ENCODE measurements at places on chromosomes 1 and 21. TPM values are rescaled to one million over a fixed set of nuclear protein-coding genes. Genes with fewer than 3 reads are reported as not detected.

Gene CLCA4
- total RNA-seq, result not detected

GRCh38 chr1:182173808-182174512 is 112.4 kb upstream of the ZNF648 start:
- H3K27ac ChIP-seq, result no peak overlapping the region
- H3K36me3 ChIP-seq, result no peaks in the 10 kb centered on the region
- H3K27me3 ChIP-seq, result peaks cover 3% of the 10 kb centered on the region
- H3K4me3 ChIP-seq, result no peak overlapping the region

GRCh38 chr1:27366411-27367159 is at the start of gene MAP3K6:
Gene MAP3K6, minus strand, starts transcription at chr1:27366961. Its CDS starts 364 bp downstream, at chr1:27366597.
- H3K4me1 ChIP-seq, result peaks cover 4% of the 10 kb centered on the region
- peak; percentile 46 for DNase-seq
- peaks cover 52% of the 10 kb centered on the region for H3K27me3 ChIP-seq
- peak within 1 kb of the TSS; percentile 86 for H3K27ac ChIP-seq
- H3K36me3 ChIP-seq, result no peaks in the 10 kb centered on the region

DNA sequence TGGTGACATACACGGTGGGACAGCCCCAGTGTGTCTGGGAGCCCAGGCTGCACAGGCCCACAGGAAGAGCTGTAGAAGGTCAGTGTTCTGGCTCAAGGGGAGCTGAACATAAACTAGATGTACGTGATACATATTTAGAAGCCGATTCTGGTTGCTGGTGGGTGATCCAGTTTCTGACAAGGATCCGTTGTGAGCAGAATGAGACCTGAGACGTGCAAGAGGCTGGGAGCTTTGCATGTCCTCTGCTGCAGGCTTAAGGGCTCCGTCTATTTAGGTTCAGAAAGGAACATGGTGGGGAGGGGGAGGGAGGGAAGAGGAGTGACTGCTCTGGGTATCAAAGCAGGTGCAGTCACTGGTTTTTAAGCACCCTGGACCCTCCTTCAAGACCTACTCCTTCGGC is 18.6 kb downstream of the LRRC38 start:
- H3K4me1 ChIP-seq, result no peaks in the 10 kb centered on the region
- no peaks in the 10 kb centered on the region for H3K36me3 ChIP-seq
- DNase-seq, result no peak
- H3K4me3 ChIP-seq, result no peak overlapping the region
- H3K27me3 ChIP-seq, result peaks cover 31% of the 10 kb centered on the region

Gene ITLN2
- 1.8 TPM for total RNA-seq

Gene ZNF683
- total RNA-seq, result not detected

DNA sequence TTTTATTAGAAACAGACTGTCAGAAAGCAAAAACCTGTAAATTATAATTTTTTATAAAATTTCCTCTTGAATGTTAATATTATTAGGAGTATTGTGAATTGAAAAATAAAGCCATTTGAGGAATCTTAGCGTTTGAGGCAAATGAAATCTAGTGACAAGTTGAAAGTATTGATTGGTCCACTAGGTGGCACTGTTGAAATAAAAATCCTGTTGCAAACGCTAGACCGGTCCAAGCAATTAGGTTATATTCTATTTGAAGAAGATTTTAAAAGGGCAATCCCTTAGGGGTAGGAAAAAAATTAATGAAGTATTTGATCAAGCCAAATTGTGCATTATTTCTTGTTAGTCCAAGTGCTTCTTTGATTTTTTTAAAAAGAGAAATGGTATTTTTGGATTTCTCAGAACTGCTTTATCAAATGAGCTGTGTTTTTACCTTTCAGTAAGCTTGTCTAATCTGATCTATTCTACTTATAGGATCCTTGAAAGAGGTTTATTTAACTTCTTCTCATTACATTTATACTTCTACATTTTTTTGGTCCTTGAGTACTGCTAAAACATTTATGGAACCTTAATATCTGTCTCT is 57.7 kb downstream of the ATG4C start:
- no peak overlapping the region for H3K4me3 ChIP-seq
- peaks cover 13% of the 10 kb centered on the region for H3K4me1 ChIP-seq

GRCh38 chr1:162368451-162368850 is 8.2 kb downstream of the SPATA46 start:
- H3K36me3 ChIP-seq, result no peaks in the 10 kb centered on the region
- H3K4me1 ChIP-seq, result no peaks in the 10 kb centered on the region
- DNase-seq, result no peak
- H3K27ac ChIP-seq, result no peak overlapping the region

DNA sequence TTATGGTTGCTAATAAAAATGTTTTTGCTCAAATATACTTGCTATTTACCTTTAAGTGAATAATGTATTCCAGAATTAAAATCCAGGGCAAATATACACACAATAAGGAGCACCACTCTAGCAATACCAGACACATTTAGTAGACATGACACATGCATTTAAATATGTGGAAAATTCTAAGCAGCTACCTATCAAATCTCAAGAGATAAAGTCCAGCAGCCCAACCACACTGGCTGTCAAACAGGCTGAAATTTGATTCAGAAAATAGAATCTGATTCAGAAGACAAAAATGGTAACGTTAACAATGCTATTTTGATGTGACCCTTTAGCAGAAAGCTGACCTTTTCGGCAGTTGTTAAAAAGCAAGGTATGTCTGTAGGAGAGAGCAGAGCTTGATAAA is 42.3 kb downstream of the PLEKHO1 start:
- peaks cover 1% of the 10 kb centered on the region for H3K4me1 ChIP-seq
- H3K27ac ChIP-seq, result no peak overlapping the region
- H3K36me3 ChIP-seq, result no peaks in the 10 kb centered on the region
- DNase-seq, result no peak
- peaks cover 14% of the 10 kb centered on the region for H3K27me3 ChIP-seq
- H3K4me3 ChIP-seq, result no peak overlapping the region

DNA sequence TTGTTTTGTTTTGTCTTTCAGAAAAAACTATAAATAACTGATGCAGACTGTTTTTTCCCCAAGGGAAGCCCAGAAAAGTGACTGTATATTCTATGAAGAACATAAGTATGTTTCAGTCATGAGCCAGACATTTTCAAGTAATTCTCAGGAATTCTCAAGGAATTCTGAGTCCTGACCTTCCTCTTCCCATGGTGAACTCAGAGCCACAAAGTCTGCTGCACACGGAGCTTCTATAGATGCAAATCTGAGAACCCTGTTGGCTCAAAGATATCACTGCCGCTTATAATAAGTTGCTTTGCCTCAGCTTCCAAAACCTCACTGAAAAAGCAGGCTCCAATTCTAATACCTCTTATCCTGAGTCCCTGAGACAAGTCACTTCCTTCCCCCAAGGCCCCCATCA is 418.5 kb upstream of the RUNX1 start:
- no peaks in the 10 kb centered on the region for H3K36me3 ChIP-seq
- H3K27me3 ChIP-seq, result no peaks in the 10 kb centered on the region
- H3K4me3 ChIP-seq, result no peak overlapping the region
- H3K4me1 ChIP-seq, result peaks cover 4% of the 10 kb centered on the region
- no peak overlapping the region for H3K27ac ChIP-seq
- DNase-seq, result no peak

- H3K4me1 ChIP-seq, result peaks cover 7% of the 10 kb centered on the region
- peaks cover 42% of the 10 kb centered on the region for H3K27me3 ChIP-seq
- H3K4me3 ChIP-seq, result no peak overlapping the region
- no peaks in the 10 kb centered on the region for H3K36me3 ChIP-seq
- no peak for DNase-seq
- no peak overlapping the region for H3K27ac ChIP-seq
These were observed 15.5 kb upstream of the FAM78B start for GRCh38 chr1:166182281-166182680.

Gene NIBAN1
- total RNA-seq, result 11.0 TPM

DNA sequence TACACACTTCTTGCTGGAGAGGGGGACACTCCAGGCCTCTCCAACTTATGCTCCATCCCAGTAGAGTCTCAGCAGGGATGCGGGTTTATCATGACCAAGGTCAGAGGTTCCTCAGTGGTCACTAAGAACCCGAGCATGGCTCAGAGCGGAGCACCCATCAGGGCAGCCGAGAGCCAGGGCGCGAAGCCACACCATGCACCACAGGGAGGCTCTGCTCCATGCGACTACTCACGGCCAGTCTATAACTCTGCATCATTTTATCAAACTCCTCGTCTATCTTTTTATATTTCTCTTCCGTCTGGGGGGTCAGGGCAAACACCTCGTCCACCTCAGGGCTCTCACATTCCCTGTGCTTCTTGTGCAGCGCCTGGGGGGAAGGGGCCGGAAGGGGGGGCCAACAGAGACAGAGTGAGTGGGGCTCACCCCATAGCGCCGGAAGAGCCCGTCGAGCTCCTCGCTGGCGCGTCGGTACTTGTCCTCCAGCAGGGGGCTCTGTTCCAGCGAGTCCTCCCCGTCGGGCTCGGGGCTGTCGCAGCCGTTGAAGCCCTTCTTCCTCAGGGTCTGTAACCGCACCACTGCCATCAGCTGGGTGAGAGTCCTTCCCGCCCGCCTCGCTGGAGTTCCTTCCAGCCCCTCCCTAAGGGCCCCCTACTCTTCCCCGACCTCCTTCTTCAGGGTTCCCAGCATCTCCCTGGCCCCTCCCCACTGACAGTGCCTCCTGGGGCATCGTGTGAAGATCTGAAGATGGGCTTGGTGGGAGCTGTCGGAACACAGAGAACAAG is 20.0 kb downstream of the MEF2D start:
- no peak overlapping the region for H3K27ac ChIP-seq
- no peaks in the 10 kb centered on the region for H3K27me3 ChIP-seq
- no peak for DNase-seq
- H3K4me1 ChIP-seq, result no peaks in the 10 kb centered on the region

Gene TRNP1
- total RNA-seq, result 48.8 TPM

Gene HENMT1
- 5.9 TPM for total RNA-seq

Gene CYP2J2
- 0.58 TPM for total RNA-seq

Gene CDA
- total RNA-seq, result not detected

Gene LYPD8
- total RNA-seq, result not detected

DNA sequence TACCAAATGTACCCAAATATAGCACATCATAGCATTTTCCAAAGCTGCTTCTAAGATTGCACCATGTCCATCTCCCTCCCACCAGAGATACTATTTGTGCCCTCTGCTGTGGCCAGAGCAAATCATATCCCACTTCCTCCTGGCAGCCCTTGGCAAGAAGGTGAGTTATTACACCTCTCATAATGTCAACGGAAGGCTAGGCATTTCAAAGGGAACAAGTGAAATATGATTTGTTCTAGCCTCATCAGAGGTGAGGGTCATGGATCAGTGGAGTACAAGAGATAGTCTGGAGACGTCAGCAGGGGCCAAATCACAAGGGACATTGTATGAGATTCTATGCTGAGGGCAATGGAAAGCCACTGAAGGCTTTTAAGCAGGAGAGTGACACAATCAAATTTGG is 90.2 kb upstream of the BCAR3 start:
- H3K27ac ChIP-seq, result no peak overlapping the region
- peaks cover 2% of the 10 kb centered on the region for H3K27me3 ChIP-seq
- H3K4me3 ChIP-seq, result no peak overlapping the region
- H3K36me3 ChIP-seq, result no peaks in the 10 kb centered on the region

DNA sequence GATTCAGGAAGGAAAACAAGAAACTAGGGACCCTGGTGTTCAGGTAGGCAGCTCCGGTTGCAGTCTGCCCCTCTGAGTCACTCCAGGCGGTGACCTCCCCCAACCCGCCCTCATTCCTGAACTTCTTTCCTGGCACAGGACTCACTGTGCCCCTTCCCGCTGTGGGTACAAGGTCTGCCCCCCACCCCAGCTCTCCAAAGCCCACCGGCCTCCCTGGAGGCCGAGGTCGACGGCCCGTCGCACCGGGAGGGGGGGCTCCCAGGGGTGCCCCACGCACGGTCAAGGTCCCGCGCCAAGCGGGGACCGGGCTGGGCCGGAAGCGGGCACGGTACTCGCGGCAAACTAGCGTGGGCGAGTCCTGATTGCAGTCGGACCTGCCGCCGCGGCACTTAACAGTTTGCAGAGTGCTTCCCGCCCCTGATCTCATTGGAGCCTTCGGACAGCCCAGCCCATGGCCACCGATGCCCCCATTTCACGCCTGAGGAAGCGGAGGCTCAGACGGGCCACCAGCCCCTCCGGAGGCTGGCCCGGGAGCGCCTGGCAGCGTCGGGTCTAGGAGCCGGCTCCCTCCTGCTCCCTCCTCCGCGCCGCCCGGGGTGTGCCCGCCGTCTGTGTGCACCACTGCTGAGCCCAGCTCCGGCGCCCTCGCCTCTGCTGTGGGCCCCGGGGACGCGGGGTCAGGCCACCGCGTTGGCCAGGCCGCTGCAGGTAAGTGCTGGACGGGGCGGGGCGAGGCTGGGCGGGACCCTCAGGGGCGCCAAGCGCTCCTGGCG is at the start of gene GJB3:
TSS of gene GJB3 (plus strand) at position 144 of the 773 bp plus-strand sequence. CDS start 3,549 bp downstream, outside the sequence.
- peak within 1 kb of the TSS; percentile 49 for H3K4me3 ChIP-seq
- DNase-seq, result peak; percentile 31
- H3K27me3 ChIP-seq, result peaks cover 59% of the 10 kb centered on the region
- no peaks in the 10 kb centered on the region for H3K36me3 ChIP-seq

Gene UBE2U
- not detected for total RNA-seq

GRCh38 chr1:186878356-186878755 is 49.6 kb downstream of the PLA2G4A start:
- no peaks in the 10 kb centered on the region for H3K27me3 ChIP-seq
- no peak overlapping the region for H3K4me3 ChIP-seq
- H3K27ac ChIP-seq, result no peak overlapping the region
- H3K4me1 ChIP-seq, result peaks cover 18% of the 10 kb centered on the region
- no peak for DNase-seq

GRCh38 chr1:46413596-46413985 is 19.5 kb downstream of the FAAH start:
- no peak for DNase-seq
- H3K4me1 ChIP-seq, result no peaks in the 10 kb centered on the region
- peaks cover 2% of the 10 kb centered on the region for H3K27me3 ChIP-seq
- H3K27ac ChIP-seq, result no peak overlapping the region
- H3K36me3 ChIP-seq, result peaks cover 8% of the 10 kb centered on the region

Gene LRRC39
- total RNA-seq, result 1.1 TPM

DNA sequence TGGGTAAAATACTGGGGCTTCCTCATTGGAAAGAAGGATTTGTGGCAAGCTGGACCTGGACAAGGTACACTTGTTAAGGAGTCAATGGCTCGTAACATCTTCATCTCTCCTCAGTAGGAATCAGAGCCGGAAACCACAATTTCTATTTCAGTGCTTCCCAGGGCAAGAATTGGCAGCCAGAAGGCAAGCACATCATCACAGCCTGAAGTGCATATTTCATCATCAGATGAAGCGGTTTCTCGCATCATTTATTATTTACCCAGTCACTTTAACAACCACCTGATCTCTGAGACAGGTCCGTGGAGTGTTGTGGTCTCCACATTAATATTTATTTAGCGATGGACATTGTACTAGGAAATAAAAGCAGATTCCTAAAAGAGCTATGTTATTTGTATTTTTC is 55.0 kb downstream of the KCNJ15 start:
- H3K27ac ChIP-seq, result no peak overlapping the region
- peaks cover 5% of the 10 kb centered on the region for H3K4me1 ChIP-seq
- DNase-seq, result no peak

GRCh38 chr1:53554592-53555305 is 95.5 kb downstream of the DMRTB1 start:
- no peaks in the 10 kb centered on the region for H3K4me1 ChIP-seq
- H3K4me3 ChIP-seq, result no peak overlapping the region
- no peaks in the 10 kb centered on the region for H3K36me3 ChIP-seq
- DNase-seq, result no peak
- peaks cover 20% of the 10 kb centered on the region for H3K27me3 ChIP-seq
- no peak overlapping the region for H3K27ac ChIP-seq

GRCh38 chr1:12408662-12409061 is 178.8 kb downstream of the VPS13D start:
- H3K4me3 ChIP-seq, result no peak overlapping the region
- peaks cover 10% of the 10 kb centered on the region for H3K27me3 ChIP-seq
- no peak for DNase-seq

Gene DNAJC28
- total RNA-seq, result 4.9 TPM

GRCh38 chr21:22438428-22439086 is 1440.3 kb downstream of the NCAM2 start:
- no peaks in the 10 kb centered on the region for H3K27me3 ChIP-seq
- no peak for DNase-seq
- H3K27ac ChIP-seq, result no peak overlapping the region
- H3K36me3 ChIP-seq, result no peaks in the 10 kb centered on the region
